ENCODE measurements at places on chromosomes 1 and 21.

GRCh38 chr1:1182491-1183220 is 9.0 kb downstream of the TTLL10 start:
- no peak for DNase-seq

DNA sequence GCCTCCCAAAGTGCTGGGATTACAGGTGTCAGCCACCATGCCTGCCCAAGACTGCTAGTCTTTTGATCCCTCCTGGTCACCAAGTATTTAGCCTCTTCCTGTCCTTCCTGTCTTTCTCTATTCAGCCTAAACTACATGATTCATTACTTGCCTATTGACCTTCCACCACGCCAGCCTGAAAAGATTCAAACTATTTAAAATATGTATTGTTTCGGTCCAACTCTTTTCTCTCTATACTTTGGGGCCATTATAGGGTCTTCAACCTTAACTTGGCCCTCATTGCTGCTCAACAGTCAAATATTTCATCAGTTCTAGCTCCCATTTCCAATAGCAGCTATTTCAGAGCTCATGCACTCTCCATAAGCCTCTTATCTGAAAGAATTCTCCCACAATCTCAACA is 153.0 kb downstream of the TNFSF18 start:
- DNase-seq, result no peak

- no peak for DNase-seq
Observed at GRCh38 chr1:169091480-169091941, 15.0 kb upstream of the ATP1B1 start.

GRCh38 chr1:107230121-107230520 is 89.3 kb downstream of the NTNG1 start:
- no peak for DNase-seq

GRCh38 chr1:94746635-94747525 is 73.3 kb upstream of the SLC44A3 start:
- DNase-seq, result no peak

DNA sequence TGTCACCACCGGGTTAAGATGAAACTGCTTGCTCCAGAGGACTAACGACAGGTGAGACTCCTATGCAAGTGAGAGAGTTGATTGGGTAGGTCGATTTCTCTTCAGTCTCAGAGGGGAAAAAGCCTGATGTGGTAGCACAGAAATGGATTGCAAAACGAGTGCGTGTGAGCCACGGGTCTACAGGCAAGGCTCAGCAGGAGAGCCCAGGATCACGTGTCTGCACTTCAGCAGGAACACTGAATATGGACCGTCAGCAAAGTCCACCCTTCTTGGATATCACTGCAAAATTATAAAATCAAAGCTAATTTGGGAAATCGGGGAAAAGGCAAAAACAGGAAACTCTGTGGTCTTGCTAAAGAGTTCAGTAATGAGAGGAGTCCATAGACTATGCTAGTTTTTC is 107.7 kb upstream of the ZNF648 start:
- DNase-seq, result no peak

- DNase-seq, result peak; percentile 3
Observed at GRCh38 chr1:51877434-51878307, 856 bp downstream of the NRDC start.

DNA sequence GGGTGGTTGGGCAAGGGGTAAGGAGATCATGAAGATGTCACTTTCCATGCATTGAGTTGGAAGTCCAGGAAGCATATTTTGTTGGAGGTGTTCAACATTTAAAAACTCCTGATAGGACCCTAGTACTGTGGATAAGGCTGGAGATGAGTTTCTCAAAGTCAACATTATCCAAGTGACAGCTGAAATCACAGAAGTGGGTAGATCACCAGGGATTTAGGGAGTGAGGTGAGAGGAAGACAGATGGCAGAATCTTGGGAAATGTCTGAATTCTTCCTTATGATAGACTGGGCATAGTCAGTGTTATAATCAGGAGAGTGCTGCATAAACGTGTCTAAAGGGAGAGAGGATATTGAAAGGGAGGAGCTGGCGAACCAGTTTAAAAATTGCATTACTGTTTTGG is 5.3 kb upstream of the RASAL2 start:
- DNase-seq, result no peak

- DNase-seq, result no peak
Observed at GRCh38 chr21:33854604-33855003, 61.0 kb downstream of the ATP5PO start.

DNA sequence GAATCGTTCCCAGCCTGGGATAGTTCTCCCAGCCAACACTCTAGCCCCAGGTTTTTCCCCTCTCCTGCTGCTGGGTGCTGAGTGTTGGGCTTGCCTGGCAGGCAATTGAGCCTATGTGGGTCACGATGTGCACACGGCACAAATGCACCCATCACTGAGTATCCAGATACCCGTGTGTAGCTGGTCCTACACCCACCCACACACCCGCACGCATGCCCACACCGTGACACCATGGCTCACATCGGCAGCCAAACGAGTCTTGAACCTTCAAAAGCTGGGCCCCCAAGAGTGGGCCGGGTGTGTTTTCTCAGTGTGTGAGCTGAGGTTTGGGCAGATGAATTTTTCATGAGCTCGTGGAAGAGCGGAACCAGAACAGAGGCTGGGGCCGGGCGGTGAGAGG is 188.5 kb downstream of the GRIK3 start:
- DNase-seq, result no peak

GRCh38 chr21:29834617-29835016 is 105.2 kb downstream of the GRIK1 start:
- no peak for DNase-seq

- DNase-seq, result no peak
Observed at GRCh38 chr1:160366731-160367515, at the start of gene NHLH1. NHLH1 (plus strand) TSS chr1:160367071; CDS start chr1:160370732, 3,661 bp downstream.

DNA sequence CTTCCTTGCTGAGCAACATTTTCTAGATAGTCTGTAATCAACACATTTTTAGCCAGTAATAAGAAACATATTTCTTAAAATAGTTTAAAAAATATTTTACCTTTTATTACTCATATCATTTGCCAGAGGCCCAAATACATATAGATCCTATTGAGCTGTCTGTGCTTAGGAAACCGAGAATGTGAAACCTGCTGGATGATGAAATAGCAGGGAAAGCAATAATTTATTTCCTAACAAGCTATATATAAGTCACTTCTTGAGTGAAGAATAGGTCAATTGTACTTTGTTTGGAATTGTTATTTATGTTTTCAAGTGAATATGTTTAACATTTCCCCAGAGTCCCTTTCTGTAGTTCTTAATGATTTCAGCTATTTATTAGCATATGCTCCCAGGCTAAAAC is 339.9 kb upstream of the TMPRSS15 start:
- no peak for DNase-seq

GRCh38 chr1:165069829-165070228 is 286.7 kb downstream of the LMX1A start:
- no peak for DNase-seq

DNA sequence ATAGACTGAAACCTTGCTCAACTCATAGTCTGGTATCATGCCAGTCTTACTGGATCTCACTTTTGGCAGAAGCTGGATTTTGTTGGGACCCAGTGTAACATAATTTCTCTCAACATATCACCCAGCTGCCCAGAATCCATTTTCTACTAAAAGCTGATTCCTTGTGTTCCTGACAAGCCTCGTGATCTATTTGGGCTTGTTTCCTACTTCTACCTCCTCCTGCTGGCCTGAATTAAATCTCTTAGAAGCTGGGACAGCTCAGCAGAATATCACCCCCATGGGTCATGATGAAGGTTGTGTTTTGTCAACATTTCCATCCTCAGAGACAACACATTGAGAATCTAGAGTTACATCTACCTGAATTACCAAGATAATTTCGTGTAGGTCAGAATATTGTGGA is 7.7 kb downstream of the GOLT1A start:
- DNase-seq, result no peak

DNA sequence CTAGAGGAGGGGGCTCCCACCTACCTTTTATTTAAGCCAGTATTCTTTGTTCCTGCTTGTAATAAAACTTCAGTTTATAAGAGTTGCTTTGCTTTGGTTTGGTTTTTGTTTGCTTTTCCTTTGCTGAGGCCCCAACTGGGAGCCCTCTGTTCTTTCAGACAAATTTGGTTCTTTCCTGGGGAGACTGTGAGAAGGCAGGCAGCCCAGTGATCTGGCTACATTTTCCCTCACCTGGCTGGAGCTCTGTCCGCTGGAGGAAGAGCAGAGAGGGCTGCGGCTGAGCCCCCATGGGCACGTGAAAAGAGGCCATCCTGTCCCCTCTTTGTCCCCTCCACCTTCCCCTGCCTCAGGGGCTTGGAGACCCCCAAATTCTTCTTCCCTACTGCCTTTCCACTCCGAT is 7.3 kb upstream of the SFN start:
- DNase-seq, result no peak

DNA sequence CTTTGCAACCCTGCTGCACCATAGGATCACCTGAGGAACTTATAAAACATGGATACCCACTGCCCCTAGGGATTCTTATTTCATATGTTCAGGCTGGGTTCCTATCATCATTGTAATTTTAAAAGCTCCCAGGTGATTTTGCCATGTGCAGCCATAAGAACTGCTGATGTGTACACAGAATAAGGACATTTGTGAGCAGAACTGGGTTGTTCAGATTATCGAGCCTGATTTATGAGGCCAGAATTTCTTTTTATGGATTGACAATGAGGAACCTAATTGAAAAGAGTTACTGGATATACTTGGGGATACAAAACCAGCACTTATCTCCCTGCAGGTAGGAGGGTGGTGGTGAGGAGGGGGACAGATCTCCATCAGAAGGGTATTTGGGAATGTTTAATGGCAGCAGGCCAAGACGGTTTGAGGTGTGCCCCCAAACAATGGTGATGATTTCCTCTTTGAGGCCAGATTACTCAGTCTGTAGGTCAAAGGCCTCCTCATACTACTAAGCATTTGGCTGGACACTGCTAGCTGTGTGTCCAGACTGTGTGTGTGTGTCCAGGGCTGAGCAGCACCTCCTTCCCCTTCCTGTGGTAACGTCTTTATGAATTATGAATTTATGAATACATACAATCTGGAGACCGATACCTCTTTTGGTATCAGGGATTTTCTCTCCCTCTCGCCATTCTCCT is 18.9 kb downstream of the NOS1AP start:
- DNase-seq, result no peak

GRCh38 chr1:168637350-168637991 is 61.1 kb downstream of the XCL1 start:
- no peak for DNase-seq

- no peak for DNase-seq
Observed at GRCh38 chr1:26536521-26536920, 7.0 kb downstream of the RPS6KA1 start.

DNA sequence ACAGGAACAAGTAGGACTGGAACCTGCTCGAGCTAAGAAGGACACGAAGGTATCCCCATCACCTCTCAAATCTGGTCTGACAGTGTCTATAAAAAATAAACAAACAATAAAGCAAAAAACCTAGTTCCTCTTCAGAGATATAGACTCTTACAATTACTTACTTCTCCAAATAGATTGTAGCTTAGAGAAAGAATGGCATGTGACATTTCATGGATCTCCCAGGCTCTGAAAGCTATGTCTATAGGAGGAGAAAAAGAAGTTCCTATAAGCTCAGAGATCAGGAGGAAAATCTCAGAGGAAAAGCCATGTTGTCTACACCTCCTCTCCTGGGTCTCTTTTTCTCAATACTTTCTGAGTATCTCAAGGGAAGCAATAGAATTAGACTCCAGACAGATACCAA is 12.3 kb upstream of the OR10J5 start:
- DNase-seq, result no peak

DNA sequence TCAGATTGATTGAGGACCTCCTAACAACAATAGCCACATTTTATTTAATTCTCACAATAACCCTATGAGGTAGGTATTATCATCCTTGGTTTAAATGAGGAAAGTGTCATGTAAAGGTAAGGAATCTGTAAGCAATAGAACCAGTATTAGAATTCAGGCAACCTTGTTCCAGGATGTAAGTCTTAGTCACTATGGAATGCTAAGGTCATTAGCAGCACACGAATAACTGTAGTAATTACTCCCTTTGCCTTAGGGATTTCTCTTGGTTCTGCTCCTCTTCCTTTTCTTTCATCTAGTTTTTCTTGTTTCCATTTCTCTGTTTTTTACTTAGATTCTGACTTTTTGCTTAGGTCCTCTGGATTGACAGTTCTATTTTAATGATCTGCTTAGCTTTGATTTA is 23.1 kb upstream of the ATP6V1G3 start:
- DNase-seq, result no peak

DNA sequence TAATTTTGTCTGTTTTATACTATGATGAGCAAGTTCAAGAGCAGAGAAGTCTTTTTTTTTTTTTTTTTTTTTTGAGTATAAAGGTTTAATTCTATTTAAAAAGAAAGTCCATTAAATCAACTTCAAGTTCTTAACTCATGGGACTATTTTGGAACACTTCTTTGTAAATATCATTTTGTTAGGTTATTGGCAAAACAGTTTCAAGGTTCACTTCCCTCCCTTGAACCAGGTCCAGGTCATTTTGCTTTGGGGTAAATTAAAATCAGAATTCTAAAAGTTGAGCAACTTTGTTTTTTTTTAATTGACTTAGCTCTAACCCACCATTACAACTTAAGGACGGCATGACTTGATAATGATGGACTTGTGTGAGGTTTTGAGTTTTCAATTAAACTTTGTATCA is 72.3 kb downstream of the WLS start:
- no peak for DNase-seq

- no peak for DNase-seq
Observed at GRCh38 chr1:32903991-32904785, 3.0 kb upstream of the TMEM54 start.

DNA sequence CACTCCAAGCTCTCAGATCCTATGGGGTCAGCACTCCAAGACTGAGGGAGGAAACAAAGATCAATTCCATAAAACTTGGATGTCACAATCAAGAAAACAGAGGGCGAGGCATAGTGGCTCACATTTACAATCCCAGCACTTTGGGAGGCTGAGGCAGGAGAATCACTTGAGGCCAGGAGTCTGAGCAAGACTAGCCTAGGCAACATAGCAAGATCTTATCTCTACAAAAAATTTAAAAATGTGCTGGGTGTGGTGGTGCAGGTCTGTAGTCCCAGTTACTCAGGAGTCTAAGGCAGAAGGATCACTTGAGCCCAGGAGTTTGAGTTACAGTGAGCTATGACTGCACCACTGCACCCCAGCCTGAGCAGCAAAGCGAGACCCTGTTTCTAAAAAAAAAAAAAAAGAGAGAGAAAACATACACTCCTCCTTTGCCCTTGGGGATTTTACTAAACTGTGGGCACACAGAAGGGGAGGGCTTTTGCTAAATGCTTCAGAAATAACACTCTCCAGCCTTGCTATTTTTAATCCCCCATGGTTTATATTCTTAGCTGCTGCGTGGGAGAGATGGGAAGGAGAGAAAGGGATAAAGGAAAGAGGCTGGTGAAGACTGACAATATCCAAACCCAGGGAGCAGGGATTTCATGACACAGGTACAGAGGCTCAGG is 18.1 kb downstream of the ARHGEF2 start:
- DNase-seq, result no peak

- no peak for DNase-seq
Observed at GRCh38 chr1:79896140-79896539, 889.6 kb upstream of the ADGRL4 start.

Measured in activated CD4-positive, alpha-beta T cell treated with anti-CD3 and anti-CD28 coated beads for 4 hours (primary cell).